ENCODE measurements at places on chromosomes 4 and X.
A peak's percentile ranks its signal among the peaks of the same experiment; 100 is the strongest.

- peak; percentile 10 for DNase-seq
Measured at GRCh38 chr4:142168181-142168580, 531.8 kb downstream of the IL15 start.

DNA sequence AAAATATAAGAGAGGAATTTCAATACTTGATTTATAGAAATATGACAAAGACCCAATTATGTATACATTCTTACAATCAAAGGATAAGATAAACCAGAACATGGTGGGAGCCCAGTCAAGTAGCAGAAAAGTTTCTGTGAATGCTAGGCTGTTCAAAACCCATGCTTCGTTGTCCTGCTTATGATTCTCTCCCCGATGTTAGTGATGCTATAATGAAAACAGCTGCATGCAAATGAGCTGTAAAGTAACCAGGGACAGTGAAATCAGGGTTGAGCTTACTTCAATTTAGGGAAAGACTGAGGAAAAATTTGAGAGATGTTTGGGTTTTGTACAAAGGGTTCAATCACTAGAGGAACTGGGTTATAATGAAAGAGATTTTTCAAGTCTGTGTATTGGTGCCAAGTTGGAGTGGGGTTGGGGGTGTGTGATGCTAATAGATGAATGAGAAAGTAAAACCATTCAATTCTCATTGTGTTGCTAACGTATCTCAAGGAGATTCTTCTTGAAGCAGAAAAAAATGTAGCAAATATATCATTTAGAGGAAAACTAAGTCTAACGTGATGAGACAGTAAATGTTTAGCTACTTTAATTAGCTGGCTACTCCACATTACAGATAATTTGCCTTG, 59.3 kb upstream of the PPP1R2C start:
- no peak for DNase-seq

DNA sequence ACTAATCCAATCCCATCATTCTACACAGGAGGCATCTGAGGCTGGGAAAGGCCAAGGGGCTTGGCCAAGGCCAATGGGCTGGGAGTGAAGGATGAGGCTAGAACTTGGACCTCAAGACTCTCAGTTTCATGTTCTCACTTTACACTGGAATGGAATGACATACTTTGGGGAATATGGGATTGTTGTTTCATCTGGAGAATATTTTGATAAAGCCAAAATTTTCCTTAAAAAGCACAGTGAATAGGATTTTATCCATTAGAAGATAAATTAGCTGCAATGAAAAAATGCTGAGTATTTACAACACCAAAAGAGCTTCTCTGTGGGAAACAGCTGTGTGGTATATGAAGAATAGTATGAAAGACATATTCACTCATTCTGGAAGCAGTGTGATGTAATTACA, 29.3 kb downstream of the SMIM20 start:
- DNase-seq, result peak; percentile 69

DNA sequence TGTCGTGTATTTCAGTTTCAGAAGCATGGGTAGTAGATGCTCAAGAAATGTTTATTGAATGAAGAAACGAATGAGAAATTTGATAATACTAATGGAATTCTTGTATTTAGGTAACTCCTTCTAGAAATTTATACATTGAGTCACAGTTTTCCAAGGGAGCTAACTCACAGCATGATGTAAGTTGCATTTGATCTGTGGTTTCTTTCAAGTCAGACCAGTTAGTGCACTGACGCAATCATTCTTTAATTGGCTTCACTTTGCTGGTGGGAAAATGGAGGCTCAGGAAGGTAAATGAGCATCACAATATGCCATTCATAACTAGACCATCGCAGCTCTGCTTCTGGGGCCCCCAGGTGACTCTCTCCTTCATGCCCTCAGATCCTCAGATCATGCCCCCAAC, 17.3 kb upstream of the CWH43 start:
- peak; percentile 76 for DNase-seq

GRCh38 chr4:128459547-128459946, 171.9 kb upstream of the PGRMC2 start:
- DNase-seq, result no peak

DNA sequence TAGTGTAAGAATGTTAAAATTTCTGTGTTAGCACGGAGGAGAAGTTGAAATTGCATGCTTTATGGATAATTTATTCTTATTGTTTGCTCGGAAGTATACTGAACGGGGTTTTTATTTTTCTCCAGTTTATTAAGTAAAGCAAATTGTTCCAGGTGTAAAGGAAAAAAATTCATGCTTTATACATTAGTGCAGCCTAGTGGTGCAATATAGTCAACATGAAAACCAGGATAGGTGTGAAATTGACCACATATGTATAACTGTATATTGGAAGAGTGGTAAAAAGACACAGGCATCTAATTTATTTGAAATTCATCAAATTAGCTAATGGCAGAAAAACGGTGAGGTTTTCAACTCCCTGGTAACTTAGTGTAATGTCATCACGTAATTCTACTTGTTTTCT, 959 bp downstream of the BRS3 start:
- DNase-seq, result no peak

DNA sequence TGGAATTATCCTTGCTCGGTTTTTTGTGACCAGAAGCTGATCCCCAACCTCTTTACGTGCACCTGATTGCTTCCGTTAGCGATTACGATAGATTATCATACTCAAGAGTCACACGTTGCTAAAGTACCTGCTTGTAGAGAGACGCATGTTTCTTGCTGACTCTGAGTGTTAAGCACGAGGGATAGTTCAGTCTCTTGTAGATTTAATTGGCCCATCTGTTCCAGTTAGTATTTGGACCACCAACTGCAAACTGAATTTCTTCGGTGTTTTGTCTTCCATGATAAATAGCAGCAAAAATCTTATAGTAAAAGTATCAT, 516 bp upstream of the COX18 start:
- no peak for DNase-seq

DNA sequence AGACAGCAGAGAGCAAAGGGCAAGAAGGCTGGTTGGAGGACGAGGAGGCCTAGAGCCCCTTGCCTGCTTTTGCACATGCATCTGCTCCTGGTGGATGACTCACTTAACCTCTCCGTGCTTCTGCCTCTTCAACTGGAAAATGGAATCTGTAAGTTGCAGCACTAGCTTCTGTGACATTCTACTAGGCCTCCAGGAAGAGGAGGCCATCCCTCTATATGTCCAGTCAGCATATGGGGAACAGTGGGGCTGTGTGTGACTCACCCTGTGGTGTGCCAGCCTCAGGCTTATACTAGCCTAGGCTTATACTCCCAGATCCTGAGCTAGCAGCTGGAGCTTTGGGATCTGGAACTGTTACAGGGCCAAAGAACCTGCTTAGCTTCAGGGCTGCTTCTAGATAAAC, 36.0 kb downstream of the RTL9 start:
- DNase-seq, result peak; percentile 82

DNA sequence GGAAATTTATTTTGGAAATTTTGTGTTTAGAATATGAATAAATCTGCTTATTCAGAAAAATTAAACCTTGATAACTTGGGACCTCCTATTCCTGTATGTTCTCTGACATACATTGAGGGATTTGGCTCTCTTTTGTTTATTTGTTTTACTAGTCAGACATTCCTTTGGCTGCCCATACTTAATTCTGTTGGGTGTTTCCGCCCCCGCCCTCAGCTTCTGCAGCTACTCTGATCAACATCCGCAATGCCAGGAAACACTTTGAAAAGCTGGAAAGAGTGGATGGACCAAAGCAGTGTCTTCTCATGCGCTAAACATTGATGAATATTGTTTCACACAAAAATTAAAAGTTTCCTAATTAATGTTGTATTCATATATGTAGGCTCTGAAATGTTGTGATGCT, 40.5 kb downstream of the RRAGB start:
- no peak for DNase-seq

GRCh38 chrX:87489071-87489470, 28.5 kb upstream of the KLHL4 start:
- DNase-seq, result no peak

GRCh38 chrX:110159865-110160264, 157.0 kb downstream of the TMEM164 start:
- DNase-seq, result no peak

DNA sequence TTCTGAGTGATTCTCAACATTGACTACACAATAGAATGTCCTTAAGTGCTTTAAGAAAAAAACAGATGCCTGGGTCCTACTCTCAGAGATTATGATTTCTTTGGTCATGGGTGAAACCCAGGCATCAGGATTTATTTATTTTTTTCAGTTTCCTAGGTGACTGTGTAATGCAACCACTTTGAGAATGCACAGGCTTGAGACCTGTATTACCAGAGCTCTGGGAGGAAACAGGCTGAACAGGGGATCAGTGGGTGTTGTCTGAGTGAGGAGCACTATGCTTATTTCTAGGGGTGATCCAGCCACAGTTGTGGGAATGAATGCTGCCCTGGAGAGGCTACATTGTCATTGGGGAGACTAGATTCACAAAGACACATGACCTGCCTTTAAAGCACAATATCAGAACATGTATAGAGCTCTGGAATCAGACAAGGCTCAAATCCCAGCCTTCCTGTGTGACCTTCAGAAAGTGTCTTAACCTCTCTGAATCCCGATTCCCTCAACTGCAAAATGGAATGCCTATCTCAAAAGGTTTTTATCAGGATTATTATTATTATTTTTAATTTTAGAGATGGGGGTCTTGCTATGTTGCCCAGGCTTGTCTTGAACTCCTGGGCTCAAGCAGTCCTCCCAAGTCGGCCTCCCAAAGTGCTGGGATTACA, 61.6 kb upstream of the PRPS1 start:
- no peak for DNase-seq

GRCh38 chr4:2728221-2728620, 27.9 kb downstream of the TNIP2 start:
- no peak for DNase-seq

DNA sequence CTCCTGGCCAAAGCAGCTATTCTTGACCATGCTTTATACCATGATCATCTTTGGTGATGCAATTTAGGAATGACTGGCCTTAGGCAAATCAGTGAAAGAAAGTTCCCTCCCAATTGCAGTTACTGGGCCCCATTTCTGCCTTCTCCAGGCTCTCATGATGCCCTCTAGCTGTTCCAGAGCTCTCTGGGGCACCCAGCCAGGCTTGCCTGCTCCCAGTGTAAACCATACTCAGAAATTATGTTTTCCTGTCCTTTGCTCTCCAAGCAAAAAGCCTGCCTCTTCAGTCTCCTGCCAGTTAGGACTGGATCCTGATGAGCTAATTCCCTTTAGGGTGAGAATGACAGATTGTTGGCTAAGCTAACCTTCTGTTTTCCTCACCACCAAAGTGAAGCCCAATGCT, 85.3 kb upstream of the RBPJ start:
- peak; percentile 40 for DNase-seq

DNA sequence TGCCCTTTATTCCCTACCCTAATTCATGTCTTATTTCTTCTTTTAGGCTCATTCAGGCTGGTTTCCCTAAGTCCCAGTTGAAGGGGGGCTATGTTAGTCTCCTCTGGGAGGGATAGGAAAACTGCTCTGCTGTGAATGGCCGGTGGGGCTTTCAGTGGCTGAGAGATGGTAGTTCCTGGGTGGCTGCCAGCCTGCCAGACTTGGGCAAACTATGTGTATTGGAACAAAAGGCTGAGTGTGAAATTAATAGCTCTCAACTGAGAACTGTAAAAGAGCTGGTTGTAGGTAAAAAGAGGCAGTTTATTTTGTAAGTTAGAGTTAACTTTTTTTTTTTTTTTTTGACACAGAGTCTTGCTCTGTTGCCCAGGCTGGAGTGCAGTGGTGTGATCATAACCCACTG, 28.8 kb downstream of the ARHGAP10 start:
- DNase-seq, result no peak

GRCh38 chrX:146456058-146456457, 353.5 kb upstream of the CXorf51B start:
- no peak for DNase-seq

- no peak for DNase-seq
Measured at GRCh38 chr4:93648258-93648657, 180.3 kb upstream of the ATOH1 start.

GRCh38 chr4:152708796-152709195, 29.0 kb upstream of the TMEM154 start:
- DNase-seq, result no peak

GRCh38 chr4:142331646-142332045, 514.5 kb downstream of the INPP4B start:
- DNase-seq, result peak; percentile 20

DNA sequence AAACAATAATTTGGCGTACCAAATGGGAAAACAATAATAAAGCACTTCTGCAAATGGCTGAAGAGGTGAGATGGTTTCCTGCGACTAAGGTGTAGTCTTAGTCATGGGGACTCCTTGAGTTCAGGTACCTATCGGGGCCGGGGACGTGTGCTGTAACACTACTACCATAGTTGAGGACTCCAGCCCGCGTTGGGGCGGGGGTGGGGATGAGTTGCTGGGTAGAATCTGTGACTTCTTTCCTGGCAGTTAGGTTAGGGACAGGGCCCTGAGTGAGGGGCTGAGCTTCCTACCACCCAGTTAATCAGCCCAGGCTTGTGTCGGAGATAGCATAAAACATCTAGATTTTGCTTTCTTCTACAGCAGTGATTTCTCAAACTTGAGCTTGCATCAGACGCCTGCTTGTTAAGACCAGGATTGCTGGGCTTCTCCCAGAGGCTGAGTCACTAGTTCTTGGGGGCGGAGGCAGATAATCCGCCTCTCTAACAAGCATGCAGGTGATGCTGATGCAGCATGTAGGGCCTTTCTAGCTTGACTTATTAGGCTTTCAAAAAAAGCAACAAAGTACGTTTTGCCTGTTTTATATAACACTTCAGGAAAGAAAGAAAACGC, 30.2 kb downstream of the RBBP7 start:
- DNase-seq, result peak; percentile 76

- DNase-seq, result peak; percentile 49
Measured at GRCh38 chrX:35890699-35891098, 28.8 kb upstream of the CFAP47 start.

DNA sequence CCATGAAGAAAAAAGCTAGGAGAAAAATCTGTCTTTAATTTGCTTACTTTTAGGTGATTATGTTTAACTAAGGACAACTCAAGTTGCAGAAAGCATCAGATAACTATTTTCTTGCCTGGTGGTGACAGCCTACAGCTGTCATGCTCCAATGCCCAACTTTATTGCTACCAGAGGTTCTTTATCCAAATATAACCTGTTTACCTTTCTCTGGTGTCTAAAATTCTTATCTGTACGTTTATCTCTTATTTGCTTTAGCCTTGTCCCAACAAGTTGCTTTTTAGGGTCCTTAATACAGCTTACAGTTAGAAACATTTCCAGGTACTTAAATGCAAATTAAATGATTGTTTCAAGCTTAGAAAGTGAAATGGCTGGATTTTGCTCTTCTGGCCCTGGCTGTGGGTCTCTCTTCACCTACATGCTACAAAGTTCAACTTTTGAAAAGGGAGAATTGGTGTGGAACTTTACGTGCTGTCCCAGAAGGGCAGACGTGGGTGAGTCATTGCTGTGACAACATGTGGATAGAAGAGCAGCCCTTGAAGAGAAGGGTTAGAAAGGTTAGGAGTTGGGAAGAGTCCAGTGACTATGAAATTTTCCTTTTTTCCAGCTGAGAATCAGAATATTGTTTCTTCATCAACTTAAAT, 60.7 kb downstream of the HPGD start:
- DNase-seq, result no peak
